Activated CD4-positive, alpha-beta T cell treated with anti-CD3 and anti-CD28 coated beads, Interleukin-2, amount 10 ng/mL, durations not matched to agents 7 days and 5 days (primary cell): ENCODE measurements at places on chromosomes 5 and 9.
A peak's percentile ranks its signal among the peaks of the same experiment; 100 is the strongest.

- peak; percentile 12 for DNase-seq
Observed at GRCh38 chr5:98428806-98429205, 344.7 kb upstream of the RGMB start.

DNA sequence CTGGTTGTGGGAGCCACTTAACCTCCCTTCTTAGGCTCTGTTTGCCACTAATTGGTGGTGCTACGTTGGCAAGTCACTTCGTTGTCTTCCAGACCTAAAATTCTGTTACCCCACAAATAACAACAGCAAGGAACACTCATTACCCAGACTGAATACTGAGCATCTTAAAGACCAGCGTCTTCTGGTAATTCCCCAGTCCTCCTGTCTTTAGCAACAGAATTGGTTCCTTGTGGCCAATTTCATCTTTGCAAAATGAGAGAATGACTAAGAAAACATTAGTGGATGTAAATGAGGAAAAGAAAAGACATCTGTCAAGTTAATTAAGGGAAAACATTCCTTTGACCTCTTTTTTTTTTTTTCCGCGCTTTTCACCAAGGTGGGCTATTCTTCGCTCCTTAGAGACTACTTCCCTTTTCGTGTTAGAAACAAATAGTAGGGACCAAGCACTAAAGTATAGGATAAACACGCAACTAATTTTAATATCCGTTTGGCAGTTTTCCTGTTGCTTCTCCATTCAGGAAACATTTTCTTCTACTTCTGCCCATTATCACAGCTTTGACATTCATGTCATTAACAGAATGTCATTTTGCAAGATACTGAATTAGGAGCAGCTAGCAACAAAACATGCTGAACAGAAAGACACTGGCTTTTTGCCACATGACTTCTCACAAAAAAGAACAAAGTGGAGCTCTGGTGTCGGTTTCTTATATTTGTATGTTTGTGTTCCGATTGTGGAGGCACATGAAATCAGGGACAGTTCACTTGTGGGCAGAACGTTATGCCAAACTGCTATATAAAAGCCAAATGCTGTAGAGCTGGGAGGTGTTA lies 154.2 kb downstream of the CD180 start:
- DNase-seq: no peak

GRCh38 chr5:133706506-133707430 lies 94.4 kb upstream of the FSTL4 start:
- DNase-seq: no peak

DNA sequence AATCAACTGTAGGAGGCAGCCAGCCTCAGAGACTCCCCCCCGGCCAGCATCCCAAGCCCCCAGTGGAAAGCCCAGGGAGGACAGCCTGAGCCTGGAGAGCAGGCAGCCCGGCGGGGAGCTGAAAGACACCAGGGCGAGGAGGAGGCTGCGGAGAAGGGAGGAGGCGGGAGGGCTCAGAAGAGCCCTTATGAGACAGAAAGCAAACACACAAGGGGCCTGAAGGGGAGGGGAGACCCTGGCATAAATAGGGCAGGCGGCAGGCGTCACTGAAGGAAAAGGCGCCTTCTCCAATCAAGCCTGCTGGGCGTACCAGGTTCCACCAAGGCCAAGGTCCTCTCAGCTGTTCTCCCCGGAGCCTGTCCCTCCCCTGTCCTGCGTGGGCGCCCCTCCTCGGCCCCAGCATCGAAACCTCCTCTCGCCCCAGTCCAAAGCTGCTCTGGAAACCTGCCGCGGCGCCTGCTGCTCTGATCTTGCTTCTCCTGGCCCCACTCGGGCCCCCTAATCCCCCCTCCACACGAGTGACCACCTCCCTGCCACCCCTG lies 1.3 kb downstream of the SLC9A3 start:
- DNase-seq: no peak

GRCh38 chr5:123454259-123454911 lies 31.2 kb upstream of the CEP120 start:
- DNase-seq: no peak

- no peak for DNase-seq
Observed at GRCh38 chr5:141234109-141234667, 11.0 kb upstream of the PCDHB15 start.

GRCh38 chr5:133801955-133802751 lies 166.3 kb downstream of the C5orf15 start:
- no peak for DNase-seq
